ENCODE measurements at places on chromosomes 6 and 20.

DNA sequence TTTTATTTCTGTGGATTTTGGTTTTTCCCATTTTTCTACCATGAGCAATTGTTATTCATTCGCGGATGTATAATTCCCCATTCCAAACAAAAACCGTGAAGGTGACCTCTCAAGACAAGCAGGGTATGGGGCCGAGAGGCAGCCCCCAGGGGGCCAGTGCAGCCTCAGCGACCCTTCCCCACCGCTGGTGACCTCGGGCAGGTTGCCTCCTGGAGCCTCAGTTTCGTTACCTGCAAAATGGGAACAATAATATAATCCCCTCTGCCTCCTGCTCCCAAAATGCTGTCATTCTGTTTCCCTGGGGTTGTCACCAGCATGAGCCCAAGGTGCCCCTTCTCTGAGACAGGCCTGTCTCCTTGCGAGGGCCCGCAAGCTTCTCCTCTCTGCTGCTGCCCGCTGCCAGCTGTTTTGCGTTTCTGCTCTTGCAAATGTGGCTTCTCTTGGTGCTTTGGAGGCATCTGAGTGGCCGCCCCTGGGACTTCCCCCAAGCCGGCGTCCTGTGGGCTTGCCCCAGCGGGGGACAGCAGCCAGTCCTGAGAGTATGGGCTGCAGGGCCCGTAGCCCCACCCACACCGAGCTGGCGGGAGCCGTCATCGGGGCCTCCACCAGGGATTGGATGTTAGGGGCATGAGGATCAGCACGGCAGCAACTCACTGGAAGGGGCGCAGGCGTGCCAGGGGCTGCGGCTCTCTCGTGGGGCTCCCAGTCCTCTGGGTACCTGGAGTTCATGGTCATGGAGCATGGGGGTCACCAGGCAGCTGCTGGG, 161.9 kb downstream of the TAF4 start:
- DNase-seq = no peak

DNA sequence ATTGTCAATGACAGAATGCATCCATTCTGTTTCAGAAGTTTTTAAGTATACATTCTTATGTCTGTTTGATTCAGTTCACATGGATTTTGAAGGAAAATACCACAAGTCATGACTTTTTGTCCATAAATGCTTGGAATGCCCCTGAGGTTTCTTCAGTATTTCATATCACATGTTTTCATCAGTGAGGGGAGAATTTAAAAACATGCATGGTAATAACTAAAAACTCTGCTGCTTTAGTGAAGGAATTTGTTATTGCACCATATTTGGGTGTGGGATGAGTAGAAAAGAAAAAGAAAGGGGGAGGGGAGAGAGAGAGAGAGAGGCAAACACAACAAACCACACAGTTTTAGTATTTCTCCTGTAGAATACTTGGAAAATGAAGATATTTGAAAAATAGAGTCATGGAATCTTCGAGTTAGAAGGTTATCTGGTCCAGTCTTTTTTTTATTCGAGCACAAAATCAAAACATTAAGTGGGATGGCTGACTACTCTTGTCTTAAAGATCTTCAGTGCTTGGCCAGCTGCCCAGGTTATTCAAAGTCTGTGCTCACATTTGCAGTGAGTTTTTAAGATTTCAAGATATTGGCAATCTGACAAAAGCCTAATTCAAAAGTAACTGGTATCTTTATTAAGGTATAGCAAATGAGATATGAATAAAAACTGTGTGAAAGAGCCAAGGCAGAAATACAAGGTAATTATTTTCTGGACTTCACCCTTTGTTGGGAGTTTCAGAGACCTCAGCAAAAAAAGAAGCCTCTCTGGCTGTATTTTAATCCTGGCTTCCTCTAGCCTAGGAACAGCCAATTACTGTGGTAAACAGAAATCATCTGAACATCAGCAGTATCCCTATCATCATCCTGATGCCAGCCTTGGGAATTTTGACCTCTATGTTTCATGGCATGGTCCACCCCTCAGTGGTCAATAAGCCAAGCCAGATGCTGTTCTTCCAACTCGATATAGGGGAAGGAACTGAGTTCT, 687.9 kb upstream of the CITED2 start:
- no peak for DNase-seq

DNA sequence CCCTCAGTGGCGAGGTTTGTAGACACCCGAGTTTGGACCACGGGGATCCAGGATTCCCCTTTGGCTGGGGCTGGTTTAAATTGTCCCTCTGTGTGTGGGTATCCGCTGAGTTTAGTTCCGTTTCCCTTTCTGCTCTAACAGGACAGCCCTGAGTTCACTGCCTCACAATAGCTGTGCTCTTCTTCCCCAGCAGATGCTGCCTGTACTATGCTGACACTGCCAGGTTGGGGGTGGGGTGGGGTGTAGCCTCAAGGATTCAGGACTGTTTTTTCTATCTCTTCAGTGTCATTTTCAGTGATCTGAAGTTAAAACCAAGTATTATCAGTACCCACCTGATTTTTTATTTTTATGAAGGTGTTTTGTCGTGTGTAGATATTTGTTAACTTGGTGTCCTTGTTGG, 655.0 kb downstream of the COL12A1 start:
- DNase-seq = no peak

- DNase-seq = no peak
These were observed 222.9 kb upstream of the DEFB112 start for GRCh38 chr6:50272611-50273010.

DNA sequence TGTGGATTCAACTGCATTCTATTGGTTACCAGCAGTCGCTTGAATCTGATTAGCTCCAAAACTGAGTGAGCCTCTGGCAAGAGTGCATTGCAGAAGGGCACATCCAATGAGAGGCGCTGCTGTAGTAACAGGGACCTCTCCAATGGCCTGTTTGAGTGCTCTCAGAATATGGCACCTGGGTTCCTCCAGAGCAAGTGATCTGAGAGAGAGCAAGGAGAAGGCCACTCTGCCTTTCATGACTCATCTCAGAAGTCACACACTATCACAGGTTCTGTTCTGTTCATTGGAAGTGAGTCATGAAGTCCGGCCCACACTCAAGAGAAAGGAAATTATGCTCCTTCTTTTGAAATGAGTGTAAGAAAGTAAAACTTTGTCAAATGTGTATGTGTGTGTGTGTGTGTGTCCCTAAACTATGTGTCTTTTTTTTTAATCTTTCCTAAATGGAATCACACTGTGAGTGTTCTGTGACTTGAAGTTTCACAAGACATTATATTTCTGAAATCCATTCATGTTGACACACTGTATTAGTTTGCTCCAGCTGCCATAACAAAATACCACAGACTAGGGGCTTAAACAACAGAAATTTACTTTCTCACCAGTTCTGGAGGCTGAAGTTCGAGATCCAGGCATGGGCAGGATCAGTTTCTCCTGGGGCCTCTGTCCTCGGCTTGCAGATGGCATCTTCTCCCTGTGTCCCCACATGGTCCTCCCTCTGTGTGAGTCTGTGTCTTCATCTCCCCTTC, 138.3 kb upstream of the CDYL start:
- DNase-seq = peak; percentile 16

GRCh38 chr6:36586606-36587005, 7.6 kb upstream of the SRSF3 start:
- DNase-seq = no peak

DNA sequence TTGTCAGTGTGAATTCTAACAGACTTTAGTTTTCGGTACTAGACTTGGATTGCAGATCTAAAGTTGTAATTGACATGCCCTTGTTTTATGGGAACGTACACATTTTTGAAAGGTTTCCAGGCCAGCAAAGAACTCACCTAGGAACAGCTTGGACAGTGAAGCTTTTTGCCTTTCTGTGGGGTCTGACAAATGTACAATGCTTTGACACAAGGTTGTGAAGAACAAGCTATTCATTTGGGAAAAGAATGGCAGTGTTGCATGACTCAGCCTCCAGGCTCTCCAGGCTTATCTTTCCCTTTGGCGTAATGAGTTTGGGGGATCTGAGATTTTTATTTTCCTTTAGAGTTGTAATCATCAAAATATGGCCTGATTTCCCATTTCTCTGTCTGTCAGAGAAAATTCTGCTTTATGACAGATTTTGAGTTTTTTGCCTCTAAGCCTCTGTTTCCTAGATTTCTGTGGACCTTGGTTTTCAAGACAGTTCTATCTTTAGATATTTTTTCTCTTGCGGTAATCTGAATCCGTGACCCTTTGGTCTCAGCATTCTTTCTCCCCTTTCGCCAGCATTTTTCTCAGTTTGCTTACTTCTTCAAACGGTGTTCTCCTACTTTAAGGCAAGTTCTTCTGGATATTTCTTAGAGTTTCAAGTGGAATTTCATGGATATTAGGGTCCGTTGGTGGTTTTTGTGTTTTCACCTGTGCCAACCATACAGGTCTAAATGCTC, 221.0 kb downstream of the ADGB start:
- no peak for DNase-seq

GRCh38 chr20:51281521-51281920, 258.6 kb upstream of the KCNG1 start:
- DNase-seq = no peak

DNA sequence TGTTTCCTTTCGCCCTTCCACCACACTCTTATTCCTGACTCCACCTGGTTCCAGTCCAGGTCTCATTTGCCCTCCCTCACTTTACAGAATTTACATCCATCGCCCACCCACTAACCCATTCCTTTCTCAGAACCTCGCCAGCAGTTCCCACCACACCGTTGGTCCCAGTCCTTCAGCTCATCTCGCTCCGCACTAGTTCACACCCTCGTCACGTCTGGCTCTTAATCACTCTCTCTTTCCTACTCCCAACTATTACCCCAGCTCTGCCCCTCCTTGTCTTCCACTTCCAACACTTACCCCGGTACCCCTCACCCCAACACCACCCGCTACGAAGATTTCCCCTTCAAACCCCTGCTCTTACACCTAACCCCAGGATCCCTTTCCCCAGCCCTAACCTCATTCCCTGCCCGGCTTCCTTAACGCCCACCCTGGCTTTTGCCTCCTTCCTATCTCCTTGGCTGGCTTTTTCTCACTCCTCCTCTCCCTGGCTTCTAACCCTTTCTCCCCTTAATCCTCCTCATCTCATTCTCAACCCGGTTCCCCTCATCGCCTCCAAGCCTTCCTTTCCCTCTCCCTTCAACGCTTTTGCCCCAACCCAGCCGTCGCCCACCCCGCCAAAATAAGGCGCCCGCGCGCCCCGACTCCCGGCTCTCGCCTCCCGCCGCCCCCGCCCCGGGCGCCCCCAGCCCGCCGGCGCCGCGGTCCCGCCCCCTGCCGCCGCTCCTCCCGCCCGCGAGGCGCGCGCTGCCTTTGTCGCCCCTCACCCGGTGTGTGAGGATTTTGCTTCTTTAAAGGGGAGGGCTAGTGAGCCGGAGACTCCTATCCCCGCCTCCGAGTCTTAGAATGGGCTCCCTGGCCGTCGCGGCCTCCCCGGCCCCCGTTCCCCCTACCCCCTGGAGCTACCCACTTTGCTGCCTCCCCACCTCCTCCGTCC, 542 bp downstream of the USP49 start:
- no peak for DNase-seq

- DNase-seq = no peak
These were observed 150.0 kb upstream of the SPACA1 start for GRCh38 chr6:87897663-87898062.

GRCh38 chr6:63677282-63677681, 41.7 kb downstream of the PHF3 start:
- no peak for DNase-seq

DNA sequence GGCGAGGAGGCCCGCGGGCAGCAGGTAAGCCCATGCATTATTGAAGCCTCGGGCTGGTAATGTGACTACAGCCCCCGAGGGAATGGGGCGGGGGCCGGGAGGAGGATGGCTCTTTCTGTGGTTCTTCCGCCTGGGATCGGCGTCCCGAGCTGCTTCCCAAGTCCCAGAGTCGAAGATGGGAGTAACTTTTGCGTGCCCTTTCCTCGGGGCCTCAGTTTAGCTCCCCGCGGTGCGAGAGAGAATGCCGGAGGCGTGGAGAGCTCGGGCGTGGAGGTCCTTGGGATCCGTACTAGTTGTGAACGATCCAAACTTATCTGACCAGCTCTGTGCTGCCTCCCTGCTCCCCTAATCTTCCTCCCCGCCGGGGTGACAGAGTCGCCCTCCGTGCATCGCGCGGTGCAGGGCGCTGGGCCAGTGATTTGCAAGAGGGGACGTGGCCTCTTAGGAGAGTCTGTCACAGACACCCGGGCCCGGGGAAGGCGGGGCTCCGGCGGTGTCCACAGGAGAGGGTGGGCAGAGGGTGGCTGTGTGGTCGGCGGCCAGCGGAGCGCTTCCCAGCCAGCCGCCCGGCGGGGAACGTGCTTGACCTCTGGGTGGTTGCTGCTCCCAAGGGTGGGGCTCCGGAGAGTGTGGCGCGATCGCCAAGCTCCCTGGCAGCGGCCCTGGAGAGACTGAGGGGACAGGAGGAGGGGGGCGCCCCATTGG, 815 bp downstream of the UTRN start:
- DNase-seq = no peak

- no peak for DNase-seq
These were observed 52.0 kb upstream of the KIF13A start for GRCh38 chr6:18039481-18039880.

- DNase-seq = no peak
These were observed 19.9 kb downstream of the EZR start for GRCh38 chr6:158799051-158799792.

DNA sequence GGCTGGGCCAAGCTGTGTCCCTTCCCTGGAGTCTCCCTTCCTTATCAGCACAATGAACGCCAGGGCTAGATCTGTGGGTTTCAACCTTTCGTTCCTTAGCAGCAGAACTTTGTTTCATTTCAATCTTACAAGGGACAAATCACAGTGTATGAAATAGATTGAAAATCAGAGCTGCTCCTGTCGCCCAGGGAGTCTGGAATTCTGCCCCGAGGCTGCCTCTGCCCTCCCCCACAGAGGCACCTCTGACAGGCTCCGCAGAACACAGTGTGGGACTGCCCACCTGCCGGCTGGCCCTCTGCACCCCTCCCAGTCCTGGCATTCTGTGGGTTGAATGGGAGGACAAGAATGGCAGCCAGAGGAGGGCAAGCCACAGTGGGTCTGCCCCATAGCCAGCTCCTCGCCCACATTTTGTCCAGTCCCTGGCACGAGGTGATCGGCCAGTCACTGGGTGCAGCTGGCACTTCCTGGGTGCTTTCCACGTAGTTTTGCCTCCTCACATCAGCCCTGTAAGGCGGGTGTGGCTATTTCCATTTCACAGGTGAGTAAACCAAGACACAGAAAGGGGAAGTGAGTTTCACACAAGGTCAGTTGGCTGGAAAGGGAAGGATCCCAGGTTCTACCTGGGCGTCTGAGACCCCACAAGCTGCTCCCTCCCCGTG, 26.1 kb downstream of the MANBAL start:
- no peak for DNase-seq

DNA sequence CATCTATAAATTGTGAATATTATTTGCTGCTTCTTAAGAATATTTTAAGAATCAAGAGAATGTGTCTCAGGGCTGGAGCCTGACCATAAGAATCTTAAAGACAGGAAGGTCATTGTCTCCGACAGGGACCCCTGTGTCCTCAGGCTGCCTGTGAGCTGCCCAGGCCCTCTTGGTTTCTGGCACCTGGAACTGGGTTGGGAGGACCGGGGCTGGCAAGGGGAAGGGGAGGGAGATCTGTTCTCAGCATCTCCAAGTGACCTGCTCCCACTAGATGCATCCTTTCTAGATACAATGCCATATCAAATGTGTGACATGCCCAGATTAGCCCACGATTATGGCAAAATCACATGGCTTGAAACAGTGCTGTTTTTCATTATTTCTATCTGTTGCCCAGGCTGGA, 110.5 kb downstream of the SCML4 start:
- no peak for DNase-seq
